ENCODE measurements at places on chromosomes 2 and 18.

- no peak for DNase-seq
Measured at GRCh38 chr2:46707909-46708308, 207.7 kb downstream of the MCFD2 start.

DNA sequence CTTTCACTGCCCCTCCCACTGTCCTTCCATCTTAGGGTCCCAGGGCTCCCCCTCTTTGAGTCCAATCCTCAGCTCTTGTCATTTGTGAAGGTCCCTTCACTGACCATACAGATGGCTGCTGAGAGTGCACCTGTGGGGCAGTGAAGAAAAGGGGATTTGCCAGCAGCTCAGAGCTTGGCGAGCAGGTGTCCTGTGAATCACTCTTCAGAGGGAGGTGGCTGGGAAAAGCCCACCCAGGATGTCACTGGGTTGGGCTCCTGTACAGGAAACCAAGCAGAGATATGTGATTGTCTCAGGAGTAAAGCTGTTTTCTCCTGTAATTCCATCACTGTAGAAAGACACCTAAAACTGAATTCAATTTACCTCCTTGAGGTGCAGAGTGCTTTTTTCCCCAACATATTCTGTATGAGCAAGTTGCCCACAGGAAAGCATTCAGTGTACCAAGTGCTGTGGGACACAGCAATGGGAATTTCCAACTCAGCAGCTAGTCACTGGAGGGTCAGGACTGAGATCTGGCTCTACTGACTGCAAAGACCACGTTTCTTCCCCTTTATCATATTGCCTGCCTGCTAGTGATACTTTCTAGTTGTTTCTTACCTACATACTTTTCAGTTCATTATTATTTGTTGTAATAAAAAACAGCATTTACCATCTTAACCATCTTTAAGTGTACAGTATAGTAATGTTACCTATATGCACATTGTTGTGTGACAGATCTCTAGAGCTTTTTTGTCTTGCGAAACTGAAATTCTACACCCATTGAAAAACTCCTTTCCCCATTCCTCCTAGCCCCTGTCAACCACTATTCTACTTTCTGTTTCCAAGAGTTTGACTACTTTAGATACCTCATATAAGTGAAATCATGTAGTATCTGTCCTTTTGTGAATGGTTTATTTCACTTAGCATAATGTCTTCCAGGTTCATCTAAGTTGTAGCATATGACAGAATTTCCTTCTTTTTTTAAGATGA, 239.1 kb downstream of the TSN start:
- no peak for DNase-seq

- no peak for DNase-seq
Measured at GRCh38 chr18:35688757-35689156, 107.2 kb downstream of the GALNT1 start.

DNA sequence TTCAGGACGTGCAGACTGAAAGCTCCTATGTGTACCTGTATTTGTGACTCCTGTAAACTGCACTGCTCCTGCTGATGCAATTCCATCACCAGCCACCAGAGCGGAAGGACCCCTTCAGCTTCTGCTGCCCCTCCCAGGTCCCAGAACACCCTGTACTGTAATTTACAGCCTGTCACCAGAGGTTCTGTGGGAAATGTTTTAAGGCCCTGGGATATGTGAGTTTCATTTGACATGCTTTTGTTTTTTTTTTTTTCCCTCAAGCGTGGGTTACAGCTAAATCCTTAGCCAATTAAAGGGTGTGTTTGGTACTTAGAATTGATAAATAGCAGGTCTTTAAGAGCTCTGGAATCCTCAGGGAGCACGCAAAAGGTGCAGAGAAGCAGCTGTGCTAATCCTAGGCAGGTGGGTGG, 79.4 kb downstream of the KCTD1 start:
- no peak for DNase-seq

GRCh38 chr18:79690586-79691482, 11.2 kb downstream of the CTDP1 start:
- DNase-seq, result no peak

Data from epithelial cell of prostate (primary cell).